Ammon's horn (tissue), 1 donor: ENCODE measurements at places on chromosomes 7 and 10.
A peak's percentile ranks its signal among the peaks of the same experiment; 100 is the strongest.

- no peak for DNase-seq
These were observed 129.3 kb downstream of the GFRA1 start for GRCh38 chr10:116143673-116144222.

DNA sequence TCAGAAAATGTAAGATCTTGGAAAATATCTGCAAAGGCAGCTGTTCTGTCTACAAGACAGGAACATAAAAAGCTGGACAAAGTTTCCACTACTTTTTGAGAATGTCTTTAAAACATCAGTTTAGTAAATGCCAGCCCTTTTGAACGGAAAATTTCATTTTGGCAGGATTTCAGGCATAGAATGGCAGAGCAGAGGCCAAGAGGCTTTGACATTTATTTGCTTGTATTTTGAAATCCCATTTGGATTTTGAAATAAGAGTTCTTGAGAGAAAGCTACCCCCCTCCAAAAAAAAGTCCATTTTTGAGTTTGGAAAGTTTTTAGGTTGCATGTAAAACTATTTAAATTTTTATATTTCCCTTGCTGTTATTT is 3.1 kb upstream of the ETV1 start:
- DNase-seq: no peak

GRCh38 chr10:131615150-131615549 is 285.7 kb upstream of the PPP2R2D start:
- DNase-seq: no peak

- DNase-seq: no peak
These were observed 29.8 kb downstream of the ADAP1 start for GRCh38 chr7:924541-925231.

DNA sequence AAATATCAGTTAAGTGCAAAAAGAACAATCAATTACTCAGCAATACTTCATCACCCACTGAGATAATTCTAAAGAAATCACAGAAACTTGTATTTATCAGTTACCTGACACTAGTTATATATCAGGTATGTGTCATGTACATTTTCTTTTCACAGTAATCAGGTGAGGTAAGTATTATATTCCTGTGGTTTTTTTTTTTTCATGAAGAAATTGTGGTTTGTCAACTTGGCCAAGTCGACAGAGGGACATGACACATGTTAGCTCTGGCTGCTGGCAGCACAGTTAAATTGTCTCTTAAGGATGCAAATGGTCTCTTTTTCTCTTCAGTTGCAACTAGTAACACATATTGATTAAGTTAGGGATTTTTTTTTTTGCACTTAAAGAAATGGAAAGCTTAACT is 13.7 kb upstream of the GPR141 start:
- DNase-seq: no peak

DNA sequence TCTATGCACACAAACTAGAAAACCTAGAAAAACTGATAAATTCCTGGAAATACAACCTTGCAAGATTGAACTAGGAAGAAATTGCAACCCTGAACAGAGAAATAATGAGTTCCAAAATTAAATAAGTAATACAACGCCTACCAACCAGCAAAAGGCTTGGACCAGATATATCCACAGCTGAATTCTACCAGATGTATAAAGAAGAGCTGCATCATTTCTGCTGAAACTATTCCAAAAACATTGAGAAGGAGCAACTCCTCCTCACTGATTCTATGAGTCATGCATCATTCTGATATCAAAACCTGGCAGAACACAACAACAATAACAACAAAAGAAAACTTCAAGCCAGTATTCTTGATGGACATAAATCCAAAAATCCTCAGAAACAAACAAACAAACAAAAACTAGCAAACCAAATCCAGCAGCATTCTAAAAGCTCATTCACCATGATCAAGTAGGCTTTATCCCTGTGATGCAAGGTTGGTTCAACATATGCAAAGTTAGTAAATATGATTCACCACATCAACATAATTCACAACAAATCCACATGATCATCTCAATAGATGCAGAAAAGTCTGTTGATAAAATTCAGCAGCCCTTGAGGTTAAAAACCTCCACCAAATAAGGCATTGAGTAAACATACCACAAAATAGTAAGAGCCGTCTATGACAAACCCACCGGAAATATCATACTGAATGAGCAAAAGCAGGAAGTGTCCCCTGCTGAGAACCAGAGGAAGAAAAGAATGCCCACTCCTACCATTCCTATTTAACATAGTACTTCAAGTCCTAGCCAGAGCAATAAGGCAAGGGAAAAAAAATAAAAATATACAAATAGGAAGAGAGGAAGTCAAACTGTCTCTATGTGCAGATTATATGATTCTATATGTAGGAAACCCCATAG is 98.2 kb downstream of the PCDH15 start:
- no peak for DNase-seq

GRCh38 chr7:48090095-48090805 is 1.2 kb downstream of the UPP1 start:
- peak; percentile 20 for DNase-seq

DNA sequence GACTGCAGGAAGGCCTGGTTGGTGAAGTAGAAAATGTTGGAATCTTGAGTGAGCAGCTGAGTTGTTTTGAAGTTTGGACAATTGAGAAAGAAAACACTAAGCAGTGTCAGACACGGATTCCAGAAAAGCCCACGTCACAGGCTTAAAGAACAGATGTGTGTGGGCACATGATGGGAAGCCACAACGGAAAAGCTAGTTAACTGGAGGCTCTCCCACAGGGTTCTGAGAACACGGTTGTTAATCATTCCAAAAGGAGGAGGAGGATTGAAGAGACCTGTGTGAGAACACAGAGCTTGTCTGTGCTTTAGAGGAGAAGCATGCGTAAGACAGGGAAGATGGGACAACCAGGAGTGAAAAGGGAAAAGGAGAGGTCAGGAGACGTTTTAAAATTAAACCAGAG is 42.6 kb downstream of the SHH start:
- DNase-seq: peak; percentile 64

- DNase-seq: no peak
These were observed 31.5 kb upstream of the OR9A4 start for GRCh38 chr7:141884539-141885225.

GRCh38 chr10:98915911-98916310 is 319.7 kb downstream of the HPSE2 start:
- DNase-seq: no peak

DNA sequence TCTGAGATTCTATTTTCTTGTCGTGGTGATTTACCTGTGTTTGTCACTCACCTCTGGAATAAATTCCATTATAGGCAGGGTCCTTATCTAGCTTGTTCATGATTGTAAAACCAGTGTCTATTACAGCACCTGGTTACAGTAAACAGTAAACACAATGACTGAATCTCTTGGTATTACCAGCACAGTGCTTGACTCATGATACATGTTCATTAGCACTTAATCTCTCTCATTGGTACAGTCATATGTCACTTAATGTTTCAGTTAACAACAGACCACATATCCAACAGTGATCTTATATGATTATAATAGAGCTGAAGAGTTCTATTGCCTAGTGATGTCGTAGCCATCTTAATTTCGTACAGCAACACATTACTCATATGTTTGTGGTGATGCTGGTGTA is 1.6 kb upstream of the TASOR2 start:
- no peak for DNase-seq

DNA sequence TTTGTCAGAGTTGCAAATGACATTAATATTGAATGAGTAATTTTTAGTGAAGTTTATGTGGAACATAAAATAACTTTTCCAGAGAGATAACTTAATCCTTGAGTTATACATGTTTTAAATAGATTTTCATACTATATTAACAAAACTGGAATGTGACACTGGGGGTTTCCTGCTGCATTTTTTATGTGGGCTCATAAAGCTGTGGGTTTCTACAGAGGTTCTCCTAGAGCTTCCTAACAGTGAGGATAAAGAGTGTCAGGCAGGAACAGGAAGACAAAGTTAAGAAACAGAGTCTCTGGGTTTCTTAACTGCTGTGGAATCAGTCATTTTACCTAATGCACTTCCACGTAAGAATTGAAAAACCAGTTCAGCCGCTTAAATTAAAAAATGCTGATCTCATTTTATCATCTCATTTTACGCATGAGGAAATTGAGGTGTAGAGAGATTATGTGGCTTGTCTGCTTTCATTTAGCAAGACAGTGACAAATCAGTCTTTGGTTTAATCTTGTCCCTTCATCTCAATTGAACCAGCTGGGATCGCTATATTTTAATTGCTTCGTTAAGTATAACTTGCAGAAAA is 5.0 kb downstream of the CD36 start:
- no peak for DNase-seq

GRCh38 chr10:38127812-38128211 is 33.7 kb downstream of the ZNF37A start:
- DNase-seq: no peak

DNA sequence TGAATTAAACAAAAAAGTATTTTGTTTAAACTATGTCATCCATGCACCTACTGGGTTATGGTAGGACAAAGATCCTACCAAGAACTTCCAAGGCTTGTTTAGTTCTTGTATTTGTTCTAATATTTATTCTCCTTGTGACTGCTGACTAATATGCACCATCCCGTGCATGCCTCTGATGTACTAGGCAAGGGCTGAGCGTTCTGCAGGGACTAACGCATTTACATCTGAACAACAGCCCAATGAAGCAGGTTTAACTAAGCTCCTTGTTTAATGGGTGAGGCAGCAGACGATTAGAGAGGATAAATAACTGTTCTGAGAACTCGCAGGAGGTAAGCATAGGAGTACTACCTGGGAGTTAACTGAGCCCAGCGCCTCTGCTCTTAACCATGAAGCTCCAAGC is 64.9 kb downstream of the KIAA1549 start:
- DNase-seq: no peak

- peak; percentile 16 for DNase-seq
These were observed 3.1 kb upstream of the SLF2 start for GRCh38 chr10:100909501-100910263.

DNA sequence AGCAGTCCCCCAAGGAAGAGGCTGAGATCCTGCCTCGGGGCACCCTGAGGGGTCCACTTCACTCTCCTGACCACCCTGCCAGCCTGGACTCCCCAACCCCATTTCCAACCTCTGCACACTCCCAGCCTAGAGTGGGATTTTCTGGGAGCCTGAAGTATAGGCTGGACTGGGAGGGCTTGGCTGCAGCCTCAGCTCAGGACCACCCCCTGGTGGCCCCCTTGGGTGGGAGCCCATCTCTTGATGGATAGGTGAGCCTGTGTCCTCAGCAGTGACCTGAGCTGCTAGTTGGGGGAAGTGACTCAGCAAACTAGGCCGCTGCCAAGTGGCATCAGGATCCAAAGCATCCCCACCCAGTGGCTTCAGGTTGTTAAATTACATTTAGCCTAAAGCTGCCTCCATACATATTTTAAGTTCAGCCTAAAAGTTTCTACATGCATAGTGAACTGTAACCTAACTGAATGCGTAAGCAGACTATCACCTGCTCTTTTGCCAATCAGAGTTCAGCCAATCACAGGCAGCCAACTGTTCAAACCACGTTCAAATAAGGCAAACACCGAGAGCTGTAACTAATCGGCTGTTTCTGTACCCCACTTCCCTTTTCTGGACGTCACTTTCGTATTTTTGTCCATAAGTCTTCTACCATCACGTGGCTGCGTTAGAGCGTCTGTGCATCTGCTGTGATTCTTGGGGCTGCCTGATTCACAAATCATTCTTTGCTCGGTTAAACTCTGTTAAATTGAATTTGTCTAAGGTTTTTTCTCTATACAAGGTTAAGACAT is 144.0 kb downstream of the PLPP4 start:
- DNase-seq: peak; percentile 24

DNA sequence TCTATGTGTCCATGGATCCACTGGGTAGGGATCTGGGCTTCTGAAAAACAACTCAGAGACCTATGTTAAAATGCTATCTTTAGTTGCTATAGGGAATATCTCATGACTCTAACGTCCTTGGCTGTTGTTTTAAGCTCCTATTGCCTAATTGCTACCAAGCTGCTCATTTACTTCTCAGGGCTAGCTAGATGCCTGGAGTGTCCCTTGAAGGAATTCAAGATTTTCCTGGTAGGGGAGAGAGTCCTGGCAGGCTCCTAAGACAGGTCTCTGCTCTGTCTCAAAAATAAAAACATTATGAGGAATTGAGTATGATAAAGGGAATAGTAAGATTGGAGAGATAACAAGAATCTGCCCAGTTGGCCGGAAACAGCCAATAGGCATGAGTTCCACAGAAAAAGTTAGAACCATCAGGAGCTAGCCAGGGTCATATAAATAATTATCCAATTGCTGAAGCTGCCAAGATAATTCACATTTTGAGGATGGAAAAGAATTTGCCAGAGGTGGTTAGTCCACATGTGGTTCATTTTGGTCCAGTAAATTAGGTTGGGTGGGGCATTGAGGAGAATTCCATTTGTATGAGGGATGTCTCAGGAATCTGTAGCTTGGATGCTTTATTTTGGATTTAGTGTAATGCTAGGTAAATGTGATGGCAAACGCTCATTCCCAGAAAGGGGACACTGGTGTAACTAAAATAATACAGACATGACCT is 362.7 kb upstream of the VSTM2A start:
- DNase-seq: no peak

GRCh38 chr10:2966134-2966533 is 101.2 kb upstream of the PFKP start:
- no peak for DNase-seq

GRCh38 chr7:2237109-2237602 is 4.4 kb upstream of the MAD1L1 start:
- peak; percentile 85 for DNase-seq

DNA sequence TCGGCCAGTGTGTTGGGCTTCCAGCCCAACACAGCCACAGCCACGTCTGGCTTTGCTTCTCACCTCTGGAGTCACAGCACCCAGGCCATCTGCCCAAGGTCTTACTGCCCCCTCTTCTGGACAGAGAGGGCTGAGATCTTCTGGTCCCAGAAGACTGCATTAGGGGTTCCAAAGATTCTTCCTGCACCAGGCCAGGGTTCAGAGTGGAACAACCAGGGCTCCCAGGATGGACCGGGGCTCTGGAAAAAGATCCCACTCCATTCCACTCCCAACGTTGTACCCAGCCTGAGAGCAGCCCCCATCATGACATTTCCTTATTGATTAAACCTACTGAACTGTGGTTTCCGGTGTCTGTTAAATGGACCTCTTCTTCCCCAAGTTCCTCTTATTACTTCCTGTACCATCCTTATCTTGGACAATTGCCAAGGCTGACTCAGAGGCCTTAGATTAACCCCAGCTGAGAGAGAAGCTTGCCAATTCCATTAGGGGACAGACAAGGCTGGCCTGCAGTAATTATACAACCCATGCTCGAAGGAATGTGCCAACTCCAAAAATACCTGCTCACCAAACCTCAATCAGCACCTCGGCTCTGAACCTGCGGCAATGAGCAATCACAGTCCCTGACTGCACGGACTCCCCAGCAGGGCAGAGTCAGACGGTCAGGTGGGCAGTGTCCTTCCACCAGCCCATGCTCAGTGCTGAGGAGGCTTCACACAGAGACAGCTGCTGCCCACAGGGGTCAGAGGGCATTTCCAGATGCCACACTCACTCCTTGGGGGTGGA is 47.9 kb upstream of the NPFFR1 start:
- DNase-seq: peak; percentile 71

GRCh38 chr7:75740846-75741497 is 2.2 kb upstream of the HIP1 start:
- DNase-seq: peak; percentile 47

GRCh38 chr7:114875186-114875585 is 46.7 kb upstream of the MDFIC start:
- DNase-seq: no peak

- DNase-seq: no peak
These were observed 1078.1 kb downstream of the SORCS1 start for GRCh38 chr10:106086391-106086790.
